ENCODE measurements at places on chromosomes 3 and 15.
A peak's percentile ranks its signal among the peaks of the same experiment; 100 is the strongest.

DNA sequence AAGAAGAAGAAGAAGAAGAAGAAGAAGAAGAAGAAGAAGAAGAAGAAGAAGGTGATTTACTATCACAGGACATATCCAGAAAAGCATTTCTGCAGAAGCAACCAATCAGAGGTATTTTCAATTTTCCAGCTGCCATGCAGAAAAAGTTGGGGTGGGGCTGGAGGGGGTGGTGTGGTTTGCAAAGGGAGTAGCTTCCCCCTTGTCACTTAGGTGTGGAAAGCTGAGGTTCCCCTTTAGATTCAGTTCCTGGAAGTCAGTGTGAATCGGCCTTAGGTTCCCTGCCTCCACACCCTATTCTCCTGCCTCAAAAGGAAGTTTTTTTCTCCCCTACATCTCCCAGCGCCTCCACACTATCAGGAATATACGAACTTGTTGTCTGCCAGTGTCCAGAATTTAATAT is 276.7 kb upstream of the ARRDC4 start:
- DNase-seq: no peak

GRCh38 chr15:83207660-83208366 is at the start of gene HDGFL3:
TSS of gene HDGFL3 (minus strand) at chr15:83207823. CDS start at chr15:83207414, 409 bp downstream.
- peak; percentile 56 for DNase-seq

DNA sequence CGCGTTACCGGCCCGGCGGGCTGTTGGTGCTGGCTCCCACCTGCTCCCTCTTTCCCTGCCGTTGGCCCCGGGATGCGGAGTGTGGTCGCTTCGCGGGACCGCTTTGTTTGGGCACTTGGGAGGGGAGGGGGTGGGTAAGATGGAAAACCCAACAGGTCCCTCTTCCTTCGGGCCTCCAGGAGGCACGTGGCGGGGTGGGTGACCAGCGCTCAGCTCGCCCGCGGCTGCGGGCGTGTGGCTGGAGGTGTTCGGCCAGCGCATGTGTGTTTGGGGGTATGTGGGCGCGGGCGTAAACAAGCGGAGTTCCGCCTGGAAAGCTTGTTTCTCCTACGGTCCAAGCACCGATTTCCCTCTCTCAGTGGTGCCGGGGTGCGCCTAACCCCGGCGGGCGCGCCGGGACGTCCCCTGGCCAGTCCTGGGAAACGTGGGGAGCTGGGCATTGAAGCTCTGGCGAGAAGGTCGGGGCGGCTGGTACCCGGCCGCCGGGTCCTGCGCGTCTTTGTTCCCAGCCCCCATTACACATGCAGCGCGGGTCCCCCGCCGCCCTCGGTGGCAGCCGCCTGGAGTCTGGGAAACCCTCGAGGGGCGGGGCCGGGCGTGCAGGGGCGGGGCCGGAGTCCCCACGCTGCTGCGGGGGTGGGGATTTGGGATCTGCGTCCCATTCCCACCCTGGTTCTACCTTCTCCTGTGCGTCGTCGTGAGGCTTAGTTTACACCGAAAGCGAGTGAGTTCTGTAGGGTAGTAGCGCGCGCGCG is 1.4 kb downstream of the ACVR2B start:
- DNase-seq: peak; percentile 55

- peak; percentile 22 for DNase-seq
These were observed 613 bp downstream of the ATP1B3 start for GRCh38 chr3:141876891-141877621.

DNA sequence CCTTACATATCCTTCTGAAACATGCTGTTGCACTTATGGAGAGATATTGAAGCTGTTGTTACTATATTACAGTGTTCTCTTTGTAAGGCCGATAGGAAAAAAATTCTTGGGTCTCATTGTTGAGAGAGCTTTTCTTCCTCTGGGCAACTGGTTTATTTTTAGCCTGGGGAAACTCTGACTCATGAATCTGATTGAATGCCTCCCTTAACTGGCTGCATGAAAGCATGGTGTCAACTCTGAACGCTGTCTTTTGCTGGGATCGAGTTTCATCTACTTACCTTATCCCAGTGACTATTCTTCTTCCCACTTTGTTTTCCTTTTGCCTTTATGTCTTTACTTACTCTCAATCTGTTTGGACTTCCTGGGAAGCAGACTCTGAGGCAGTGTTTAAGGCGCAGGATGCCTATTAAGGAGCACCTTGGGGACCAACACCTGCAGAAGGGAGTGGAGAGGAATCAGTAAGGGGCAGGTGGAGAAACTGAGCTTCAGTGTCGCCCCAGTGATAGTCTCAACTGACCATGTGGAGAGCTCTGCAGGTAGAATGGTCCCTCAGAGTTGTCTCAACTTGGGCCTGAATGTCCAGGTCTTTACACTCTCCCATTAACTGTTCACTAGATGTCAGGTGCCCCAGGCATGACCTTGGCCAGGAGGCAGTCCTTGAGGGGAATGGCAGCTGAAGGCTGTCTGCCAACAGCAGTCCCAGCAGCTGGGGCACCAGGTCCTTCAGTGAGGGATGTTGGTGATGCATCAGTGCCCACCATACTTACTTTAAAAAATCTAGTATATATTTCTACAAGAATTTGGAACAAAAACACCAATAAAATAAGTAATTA is 88.9 kb upstream of the CCNL1 start:
- no peak for DNase-seq

- DNase-seq: no peak
These were observed 113.4 kb upstream of the BCL6 start for GRCh38 chr3:187858711-187859110.

GRCh38 chr3:4908433-4909156 is 70.6 kb upstream of the BHLHE40 start:
- no peak for DNase-seq

GRCh38 chr3:195087328-195087727 is 183.6 kb downstream of the XXYLT1 start:
- DNase-seq: no peak

DNA sequence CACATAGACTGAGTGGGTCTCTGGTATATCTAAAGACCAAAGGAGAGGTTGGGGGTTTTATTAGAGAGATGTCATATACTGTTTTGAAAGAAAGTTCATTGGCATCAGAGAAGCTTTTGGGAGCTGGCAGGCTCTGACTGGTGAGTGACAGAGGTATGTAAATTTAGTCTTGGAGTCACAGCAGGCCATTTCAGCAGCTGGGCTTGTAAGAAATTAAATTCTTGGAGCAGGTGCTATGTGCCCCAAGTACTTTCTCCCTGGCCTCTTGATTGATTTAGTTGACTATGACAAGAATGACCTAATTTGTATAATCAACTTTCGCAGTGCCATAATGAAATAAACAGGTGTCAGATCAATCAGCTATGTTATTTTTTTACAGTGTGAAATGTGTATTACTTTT is 47.8 kb upstream of the CDAN1 start:
- no peak for DNase-seq

DNA sequence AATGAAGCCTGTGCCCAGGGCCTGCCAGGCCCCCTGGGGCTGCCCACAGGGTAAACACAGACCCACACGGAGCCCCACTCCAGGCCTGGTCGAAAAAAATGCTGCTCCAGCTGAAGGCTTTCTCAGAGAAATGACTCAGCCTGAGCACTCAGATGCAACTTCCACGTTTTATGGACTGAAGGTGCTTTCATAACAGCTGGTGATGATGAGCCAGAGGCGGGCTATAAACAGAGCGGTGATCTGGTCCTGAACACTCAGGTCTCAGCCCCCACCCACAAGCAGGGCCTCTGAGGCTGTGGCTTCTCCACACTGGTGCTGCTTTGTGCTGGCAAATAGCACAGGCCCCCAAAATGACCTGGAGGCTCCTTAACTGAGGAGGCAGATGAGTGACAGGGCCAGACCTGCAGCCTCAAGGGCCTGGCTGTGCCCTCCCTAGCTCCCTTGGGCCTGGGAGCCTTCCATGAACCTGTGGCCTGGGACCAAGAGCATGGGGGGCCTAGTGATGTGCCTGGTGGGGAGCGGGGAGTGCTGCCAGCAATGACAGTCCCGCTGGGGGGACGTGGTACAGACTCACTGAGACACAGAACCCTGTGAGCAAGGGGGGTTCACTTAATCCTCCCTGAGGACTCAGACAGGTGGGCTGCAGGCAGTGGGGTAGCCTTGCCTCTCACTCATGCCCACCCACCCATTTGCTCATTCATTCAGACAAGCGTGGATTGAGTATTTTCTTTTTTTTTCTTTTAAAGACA is 23.0 kb upstream of the FURIN start:
- DNase-seq: no peak

DNA sequence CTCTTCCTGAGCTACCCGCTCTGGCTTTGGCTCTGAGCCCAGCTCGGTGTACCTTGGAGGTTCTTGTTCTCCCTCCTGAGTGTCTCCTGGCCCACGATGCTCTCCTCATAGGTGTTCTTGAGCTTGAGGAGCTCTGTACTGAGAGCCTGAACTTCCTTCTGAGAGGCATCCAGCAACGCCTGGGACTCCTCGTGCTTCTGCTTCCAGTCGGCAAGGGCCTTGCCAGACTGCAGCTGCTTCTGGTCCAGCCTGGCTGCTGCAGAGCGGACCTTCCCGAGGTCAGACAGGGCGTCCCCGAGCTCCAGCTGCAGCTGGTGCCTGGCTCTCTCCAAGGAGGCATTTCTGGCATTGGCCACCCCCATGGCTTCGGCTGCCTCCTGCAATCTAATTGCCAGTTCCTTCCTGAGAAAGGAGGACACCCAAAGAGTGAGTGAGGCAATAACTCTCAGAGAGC is 99.8 kb downstream of the MYH15 start:
- no peak for DNase-seq

DNA sequence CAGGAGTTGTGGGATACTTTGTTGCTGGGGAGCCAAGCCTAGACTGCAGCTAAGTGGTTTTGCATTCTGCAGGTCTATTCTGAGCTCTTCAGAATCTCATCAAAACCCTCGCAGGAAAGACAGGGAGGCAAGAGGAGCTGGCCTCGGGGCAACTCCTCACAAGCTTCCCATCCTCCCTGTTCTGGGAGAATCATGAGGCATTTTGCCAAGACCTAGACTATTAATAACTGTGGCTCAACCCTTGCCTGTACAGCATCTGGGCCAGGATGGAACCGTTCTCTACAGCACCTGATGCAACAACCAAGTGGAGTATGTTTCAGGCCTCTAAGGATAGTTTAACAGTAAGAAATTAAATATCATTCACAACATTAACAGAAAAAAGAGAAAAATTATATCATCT is 20.2 kb upstream of the SLC6A20 start:
- DNase-seq: no peak

DNA sequence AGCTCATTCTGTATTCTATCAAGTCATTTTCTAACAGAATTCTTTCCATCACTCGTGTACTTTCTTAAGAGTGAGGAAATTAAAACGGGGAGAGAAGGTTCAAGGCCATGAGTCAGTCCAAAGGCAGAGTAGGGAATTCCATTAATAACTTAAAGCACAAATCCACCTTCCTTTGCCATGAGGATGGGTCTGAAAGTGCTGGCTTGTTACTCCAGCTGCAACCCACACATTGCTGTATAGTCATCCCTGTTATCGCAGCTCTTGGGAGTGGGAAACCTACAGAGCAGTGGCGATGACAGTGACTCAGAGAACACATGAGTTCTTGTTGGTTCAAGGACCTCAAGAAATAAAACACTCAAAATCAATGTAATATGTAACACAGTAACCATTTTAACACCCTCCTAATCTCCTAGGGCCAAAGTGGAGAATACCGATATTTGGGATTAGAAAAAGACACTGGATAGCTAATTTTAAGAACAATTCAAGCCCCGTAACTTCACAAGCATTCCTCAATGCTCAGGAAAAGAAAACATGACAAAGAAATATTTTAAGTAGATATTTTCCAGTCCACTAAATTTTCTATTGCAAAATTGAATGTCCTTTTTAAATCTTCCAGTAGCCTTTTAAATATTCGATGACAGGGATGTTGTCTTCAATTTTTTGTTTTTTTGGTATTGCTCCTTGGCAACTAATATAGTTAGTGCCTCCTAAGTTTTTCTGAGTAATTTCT is 179.9 kb upstream of the THBS1 start:
- no peak for DNase-seq

GRCh38 chr3:14410503-14411165 is 8.2 kb downstream of the SLC6A6 start:
- no peak for DNase-seq

- no peak for DNase-seq
These were observed 98.5 kb downstream of the MTHFS start for GRCh38 chr15:79798311-79798710.

DNA sequence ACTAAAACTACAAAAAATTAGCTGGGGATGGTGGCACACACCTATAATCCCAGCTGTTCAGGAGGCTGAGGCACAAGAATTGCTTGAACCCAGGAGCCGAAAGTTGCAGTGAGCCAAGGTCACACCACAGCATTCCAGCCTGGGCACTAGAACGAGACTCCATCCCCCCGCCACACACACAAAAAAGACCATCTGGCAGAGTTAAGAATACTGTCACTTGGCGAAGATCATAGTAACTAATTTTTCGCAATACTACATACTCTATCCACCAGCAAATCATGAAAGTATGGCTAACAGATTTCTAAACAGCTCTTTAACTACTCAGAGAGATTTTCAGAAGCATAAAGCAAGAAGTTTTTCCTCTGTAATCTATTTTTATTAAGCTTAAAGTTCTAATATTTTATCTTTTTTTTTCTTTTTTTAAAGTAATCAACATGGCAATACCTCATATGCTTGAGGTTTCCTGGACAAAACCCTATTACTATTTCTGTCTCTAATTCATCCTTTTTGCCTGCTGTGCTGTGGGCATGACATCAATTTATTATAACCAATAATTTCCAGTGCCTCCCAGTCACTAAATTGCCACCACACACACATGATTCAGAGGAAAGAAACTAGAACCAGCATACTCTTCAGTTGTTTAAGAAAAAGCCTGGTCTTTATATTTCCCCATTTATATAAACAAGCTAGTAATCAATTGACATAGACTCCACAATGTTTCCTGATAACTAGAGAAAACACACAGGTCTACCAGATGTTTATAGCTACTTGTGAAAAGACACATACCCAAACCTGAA is 46.9 kb downstream of the CHSY1 start:
- no peak for DNase-seq

- DNase-seq: no peak
These were observed 134.1 kb downstream of the VPS8 start for GRCh38 chr3:184945886-184946625.

- no peak for DNase-seq
These were observed 33.6 kb downstream of the TMEM40 start for GRCh38 chr3:12725436-12725835.

- no peak for DNase-seq
These were observed 3.5 kb upstream of the ISG20 start for GRCh38 chr15:88635318-88635717.

DNA sequence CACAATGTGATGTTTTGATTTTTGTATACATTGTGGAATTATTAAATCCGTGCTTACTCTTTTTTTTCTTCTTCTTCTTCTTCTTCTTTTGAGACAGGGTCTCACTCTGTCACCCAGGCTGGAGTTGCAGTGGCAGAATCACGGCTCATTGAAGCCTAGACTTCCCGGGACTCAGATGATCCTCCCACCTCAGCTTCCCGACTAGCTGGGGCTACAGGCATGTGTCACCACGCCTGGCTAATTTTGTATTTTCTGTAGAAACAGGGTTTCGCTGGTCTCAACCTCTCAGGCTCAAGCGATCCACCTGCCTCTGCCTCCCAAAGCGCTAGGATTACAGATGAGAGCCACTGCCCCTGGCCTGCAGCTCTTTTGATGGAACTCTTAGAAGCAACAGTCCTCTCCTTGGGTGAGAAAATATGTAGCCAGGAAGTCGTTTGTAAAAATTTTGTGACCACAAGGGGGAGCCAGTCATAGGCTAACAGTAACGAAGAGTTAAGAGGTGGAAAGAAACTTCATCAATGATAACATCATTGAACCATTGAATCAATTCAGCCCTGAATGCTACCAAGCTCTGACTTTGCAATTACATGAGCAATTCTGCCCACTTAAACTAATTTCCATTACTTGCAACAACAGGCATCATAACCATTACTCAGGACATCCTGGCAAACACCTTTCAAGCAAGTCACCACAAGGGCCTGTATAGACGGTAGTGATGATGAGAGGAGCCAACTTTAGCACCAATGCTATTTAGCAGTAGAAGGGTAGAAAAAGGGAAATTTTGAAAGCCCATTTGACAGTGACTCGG is 16.7 kb upstream of the CMTM7 start:
- DNase-seq: no peak

All from nucleus accumbens (tissue), 56 donors.